ENCODE measurements at places on chromosomes 7 and 10. TPM values are rescaled to one million over a fixed set of nuclear protein-coding genes. Genes with fewer than 3 reads are reported as not detected.

- no peak for DNase-seq
These were observed 168.7 kb downstream of the SND1 start for GRCh38 chr7:127820732-127821085.

- no peak for DNase-seq
These were observed 450.9 kb upstream of the MKI67 start for GRCh38 chr10:128576943-128577670.

DNA sequence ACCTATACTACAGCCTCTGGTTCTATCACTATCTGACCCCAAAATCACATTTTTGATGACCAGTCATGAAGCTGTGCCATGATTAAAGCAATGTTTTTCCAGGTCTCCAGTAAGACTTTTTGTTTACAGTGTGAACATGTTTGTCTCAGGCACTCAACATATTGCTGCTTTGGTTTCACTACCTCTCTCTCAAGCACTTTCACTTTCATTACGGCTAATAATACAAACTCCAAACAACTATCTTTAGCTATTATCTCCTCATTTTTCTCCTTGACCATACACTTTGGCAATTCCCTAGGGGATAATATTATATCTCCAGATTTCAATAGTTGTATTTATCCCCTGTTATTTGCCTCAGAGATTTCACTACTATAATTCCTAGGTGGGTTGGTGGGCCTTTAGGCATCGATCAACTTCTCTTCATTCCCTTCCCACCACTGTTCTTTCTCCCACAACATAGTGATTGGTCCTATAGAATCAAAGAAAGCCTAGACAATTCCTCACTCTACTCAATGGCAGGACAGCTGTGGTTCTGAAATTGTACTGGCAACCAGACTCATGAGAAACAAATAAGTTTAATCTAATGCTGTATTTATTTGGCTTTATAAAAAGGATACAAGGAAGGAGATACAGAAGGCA is 261.4 kb upstream of the ZWINT start:
- peak; percentile 27 for DNase-seq

- no peak for DNase-seq
These were observed 8.4 kb upstream of the PVRIG start for GRCh38 chr7:100211342-100211780.

DNA sequence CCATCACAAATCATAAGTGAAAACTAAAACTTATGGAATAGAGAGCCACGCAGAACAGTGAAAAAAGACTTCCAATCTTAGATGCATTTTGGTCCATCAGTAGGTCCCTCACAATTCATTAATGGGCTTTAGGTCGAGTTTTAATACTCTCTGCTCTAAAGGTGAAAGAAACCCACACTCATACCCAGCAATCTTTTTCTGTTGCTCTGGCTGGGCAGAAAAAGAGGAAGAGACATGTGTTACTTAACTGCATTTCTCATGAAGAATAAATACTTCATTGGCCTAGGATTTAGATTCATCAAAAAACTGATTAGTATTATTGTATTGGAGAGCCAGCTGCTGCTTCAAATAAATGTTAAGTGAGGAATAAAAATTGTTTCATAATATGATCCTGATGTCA is 645.7 kb downstream of the PHTF2 start:
- DNase-seq, result no peak

DNA sequence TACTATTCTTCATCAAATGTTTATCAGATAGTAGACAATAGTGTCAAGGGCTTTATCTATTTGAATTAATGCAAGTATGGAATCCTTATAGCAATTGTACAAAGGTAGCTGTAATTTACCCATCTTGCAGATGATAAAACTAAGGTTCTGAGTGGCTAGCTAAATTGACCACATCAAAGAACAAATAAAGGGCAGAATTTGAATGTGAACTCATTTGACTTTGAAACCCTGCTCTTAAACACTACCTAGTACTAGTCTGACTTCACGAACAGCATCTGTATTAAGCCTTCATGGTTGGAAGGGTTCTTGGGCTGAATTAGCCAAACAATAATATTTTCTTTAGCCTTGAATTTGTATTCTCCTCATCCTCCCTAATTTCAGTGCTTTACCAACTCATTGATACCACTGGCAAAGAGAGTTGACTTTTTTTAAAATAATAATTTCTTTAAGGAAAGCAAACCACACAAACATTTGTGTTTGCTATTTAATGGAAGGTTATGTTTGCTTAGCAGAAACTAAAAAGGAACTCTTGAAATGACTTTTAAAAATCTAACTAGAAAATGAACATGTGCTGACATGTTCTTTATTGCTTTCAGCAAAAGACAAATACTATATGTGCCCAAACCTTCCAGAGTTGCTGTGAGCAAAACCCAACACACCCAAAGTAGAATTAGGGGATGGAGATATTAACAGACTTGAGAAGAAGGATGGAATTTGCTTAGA is 322.6 kb downstream of the RNLS start:
- no peak for DNase-seq

DNA sequence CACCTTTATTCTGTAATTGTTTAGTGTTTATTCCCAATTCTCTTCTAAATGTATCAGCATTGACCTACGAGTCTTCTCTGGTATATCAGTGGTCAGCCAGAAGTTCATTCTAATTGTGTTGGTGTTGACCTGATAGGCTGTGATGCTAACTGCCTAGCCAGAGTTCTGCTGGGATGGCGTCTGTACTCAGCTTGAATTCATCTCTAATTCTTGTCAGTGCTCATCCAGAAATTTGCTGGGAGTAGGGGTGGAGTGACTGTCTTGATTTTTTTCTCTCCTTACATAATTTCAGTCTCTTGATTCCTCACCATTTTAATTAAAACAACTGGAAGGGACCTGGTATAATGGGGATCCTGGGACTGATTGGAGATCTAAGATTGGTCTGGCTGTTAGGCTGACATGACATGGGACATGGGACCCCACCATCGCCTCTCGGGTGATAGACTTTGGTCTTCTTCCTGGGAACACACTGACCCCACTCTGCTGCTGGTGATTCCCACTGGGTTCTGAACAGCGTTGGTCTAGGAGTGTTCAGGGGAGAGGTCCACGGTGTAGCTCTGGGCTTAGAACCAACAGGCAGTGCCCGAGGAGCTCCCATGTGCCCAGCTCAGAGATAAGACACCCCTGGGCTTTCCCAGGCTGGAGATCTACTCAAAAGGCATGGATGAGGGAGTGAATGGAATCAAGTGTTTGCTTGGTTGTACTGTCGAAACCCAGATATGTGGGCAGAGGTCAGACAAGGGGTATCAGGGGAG is 3.8 kb downstream of the NEURL1 start:
- DNase-seq, result no peak

GRCh38 chr7:17501441-17502212 is 203.2 kb downstream of the AHR start:
- DNase-seq, result no peak

- peak; percentile 67 for DNase-seq
These were observed 149.6 kb downstream of the BICC1 start for GRCh38 chr10:58662314-58662713.

GRCh38 chr10:85454386-85454785 is 912.2 kb downstream of the GRID1 start:
- no peak for DNase-seq

GRCh38 chr10:15223174-15223573 is 54.7 kb upstream of the NMT2 start:
- no peak for DNase-seq

DNA sequence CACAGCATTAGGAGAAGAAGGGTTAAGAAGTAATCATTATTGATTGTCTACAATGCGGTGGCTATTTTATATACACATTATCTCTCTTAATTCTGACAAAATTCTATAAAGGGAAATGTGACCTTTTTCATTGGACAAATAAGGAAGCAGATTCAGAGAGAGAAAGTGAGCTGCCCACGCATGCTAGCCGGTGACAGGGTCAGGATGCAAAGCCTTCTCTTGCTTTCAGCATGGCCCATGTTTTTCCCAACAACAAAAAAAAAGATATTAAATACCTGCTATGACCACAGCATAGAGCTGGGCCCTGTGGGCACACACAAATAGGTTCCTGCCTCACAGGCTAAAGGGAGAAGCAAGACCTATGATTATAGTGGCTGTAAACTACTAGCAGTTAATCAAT is 66.8 kb downstream of the PPP1R3C start:
- DNase-seq, result no peak

- DNase-seq, result no peak
These were observed 119.6 kb downstream of the ITIH5 start for GRCh38 chr10:7547206-7547605.

GRCh38 chr7:149286811-149287400 is 24.9 kb downstream of the ZNF783 start:
- DNase-seq, result no peak

DNA sequence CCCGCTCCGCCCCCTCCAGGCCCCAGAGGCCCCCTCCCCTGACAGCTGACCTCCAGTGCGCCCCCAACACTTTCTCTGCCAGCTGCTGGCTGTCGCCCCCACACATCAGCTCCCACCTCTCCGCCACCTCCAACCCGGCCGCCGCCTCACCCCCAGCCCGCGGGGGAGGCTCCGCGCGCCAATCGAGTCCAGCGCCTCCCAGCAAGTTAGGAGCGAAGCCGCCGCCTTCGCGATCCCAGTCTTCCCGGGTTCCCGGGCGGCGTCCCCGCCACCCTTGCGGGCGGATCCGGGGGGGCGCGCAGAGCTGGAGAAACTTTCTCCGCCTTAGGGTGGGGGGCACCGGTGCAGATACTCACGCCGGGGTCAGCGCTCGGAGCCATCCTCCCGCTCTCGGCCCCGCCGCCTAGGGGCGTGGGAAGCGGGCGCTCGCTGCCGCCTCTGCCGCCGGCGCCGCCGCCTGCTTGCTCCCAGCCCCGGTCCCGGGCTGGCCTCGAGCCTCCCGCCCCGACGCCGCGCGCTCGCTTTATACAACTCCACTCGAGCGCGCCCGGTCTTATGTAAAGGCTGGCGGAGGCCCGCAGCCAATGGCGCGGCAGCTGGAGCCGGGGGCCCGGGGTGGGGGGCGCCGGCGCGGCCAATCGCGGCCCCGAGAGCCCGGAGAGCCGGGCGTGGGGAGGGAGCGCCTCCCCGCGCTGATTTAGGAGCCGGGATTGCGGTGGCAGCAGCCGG is at the start of gene CRTAC1:
CRTAC1 (minus strand) TSS at position 529 of the 729 bp plus-strand sequence; CDS start at position 380, 149 bp downstream.
- no peak for DNase-seq

DNA sequence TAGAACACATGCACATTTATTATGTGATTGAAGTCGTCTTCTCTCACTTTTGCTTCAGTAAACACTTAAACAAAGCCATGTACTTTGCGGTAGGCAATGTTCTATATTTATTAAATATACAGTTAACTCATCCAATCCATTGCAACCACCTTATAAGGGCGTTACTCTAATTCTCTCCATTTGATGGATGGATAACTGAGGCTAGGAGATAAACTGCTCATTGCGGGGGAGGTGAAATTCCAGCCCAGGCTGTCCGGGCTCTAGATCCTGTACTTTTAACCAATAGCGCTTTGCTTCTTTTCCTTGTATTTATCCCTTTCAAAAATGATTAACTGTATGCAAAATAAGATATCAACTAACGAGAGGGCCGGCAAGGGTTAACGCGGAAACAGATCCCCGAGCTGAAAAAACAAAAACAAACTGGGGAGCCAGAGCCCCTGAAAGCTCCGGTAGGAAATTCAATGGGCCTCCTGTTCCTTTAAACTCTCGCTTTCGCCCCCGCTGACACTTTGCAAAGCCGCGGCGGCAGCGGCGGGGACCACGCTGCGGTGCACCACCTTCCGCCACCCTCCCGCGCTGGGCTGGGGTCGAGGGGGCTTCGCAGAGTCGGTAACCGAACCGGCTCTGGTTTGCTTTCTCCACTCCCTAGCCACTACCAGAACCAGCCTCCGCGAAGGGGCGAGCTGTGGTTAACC is 1.0 kb upstream of the PLXDC2 start:
- DNase-seq, result peak; percentile 6

DNA sequence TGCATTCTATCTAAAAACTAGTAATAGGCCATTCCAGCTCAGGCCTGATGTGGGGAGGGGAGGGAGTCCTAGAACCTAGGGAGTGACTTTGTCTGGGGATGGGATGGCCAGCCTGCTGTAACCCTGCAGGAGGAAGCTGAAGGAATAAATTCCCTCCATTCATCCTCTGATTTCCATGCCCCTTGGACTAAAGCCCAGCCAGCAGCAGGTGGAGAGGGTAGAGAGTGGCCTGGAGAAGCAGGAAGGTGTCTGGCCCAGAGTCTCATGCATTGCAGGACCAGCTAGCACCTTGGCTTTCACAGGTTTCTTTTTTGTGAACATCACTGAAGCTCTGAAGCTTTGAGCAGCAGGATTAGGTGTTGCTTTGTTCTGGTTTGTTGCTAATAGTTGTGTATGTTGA is 32.8 kb upstream of the CDH23 start:
- DNase-seq, result no peak

DNA sequence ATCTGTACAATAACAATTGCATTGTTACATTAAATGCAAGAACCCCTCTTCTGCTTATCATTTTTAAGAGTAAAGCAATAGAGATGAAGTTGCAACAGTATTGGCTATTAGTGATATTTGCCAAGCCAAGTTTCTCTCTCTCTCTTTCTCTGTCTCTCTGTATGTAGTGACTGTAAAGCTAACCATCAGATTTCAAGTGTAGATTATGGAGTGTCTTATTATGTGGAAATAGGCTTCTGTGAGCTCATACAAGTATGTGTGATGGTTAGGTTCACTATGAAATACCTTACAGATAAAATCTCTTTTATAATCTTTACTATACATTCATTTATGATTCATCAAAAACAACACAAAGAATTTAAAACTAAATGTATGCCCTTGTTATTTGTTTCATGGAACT is 28.6 kb upstream of the NRP1 start:
- no peak for DNase-seq

- DNase-seq, result peak; percentile 59
These were observed 37.1 kb downstream of the COL13A1 start for GRCh38 chr10:69838853-69839252.

- no peak for DNase-seq
These were observed 155.8 kb downstream of the REEP3 start for GRCh38 chr10:63677001-63677400.

- DNase-seq, result no peak
These were observed 49.8 kb downstream of the FAM107B start for GRCh38 chr10:14724931-14725330.

- no peak for DNase-seq
These were observed 52.0 kb downstream of the KLRG2 start for GRCh38 chr7:139431459-139431858.

- no peak for DNase-seq
These were observed 56.6 kb downstream of the PTPRN2 start for GRCh38 chr7:158530800-158531609.

- no peak for DNase-seq
These were observed 44.0 kb downstream of the ADK start for GRCh38 chr10:74194999-74195398.

- no peak for DNase-seq
These were observed 165.7 kb upstream of the AHR start for GRCh38 chr7:17132726-17133125.

GRCh38 chr7:77351539-77352004 is 64.6 kb downstream of the GSAP start:
- no peak for DNase-seq

ALOX5 gene
- 2.0 TPM for total RNA-seq

ABCC2 gene
- 0.69 TPM for total RNA-seq

MYO1G gene
- total RNA-seq, result 0.76 TPM

UMAD1 gene
- 20.8 TPM for total RNA-seq

C10orf90 gene
- 0.57 TPM for total RNA-seq

CTNNA3 gene
- not detected for total RNA-seq

CACUL1 gene
- total RNA-seq, result 39.2 TPM

Measured in A172 (cell line).